Dorsolateral prefrontal cortex (tissue), 122 donors: ENCODE measurements at places on chromosomes 7 and 10.
A peak's percentile ranks its signal among the peaks of the same experiment; 100 is the strongest.

DNA sequence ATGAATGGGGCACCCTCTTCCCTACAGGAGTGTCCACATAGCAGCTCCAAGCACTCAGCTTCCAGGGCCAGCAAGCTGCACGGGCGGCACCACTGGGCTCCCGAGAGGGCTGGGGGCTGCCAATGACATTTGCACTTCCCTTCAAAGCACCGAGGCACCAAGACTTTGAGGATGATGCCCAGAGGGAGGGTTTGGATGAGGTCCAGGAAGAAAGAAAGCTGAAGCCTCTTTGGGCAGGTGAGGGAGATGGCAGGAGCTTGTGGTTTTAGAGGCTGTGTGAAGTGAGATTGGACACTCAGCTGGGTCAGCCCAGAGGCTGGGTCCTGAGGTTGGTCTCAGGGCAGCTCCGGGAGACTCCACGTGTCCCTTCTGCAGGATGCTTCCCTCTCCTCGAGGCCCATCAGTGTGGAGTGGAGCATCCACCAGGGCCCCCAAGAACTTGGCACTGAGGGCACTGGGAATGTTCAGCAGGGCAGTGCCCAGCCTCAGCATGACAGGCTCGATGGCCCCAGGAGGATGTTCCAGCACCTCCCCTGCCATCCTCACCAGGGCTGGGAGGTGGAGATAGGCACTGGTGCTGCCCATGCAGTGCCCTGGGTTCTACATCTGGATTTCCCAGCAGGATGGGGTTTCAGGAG, 54.9 kb upstream of the IGFBP3 start:
- no peak for DNase-seq

DNA sequence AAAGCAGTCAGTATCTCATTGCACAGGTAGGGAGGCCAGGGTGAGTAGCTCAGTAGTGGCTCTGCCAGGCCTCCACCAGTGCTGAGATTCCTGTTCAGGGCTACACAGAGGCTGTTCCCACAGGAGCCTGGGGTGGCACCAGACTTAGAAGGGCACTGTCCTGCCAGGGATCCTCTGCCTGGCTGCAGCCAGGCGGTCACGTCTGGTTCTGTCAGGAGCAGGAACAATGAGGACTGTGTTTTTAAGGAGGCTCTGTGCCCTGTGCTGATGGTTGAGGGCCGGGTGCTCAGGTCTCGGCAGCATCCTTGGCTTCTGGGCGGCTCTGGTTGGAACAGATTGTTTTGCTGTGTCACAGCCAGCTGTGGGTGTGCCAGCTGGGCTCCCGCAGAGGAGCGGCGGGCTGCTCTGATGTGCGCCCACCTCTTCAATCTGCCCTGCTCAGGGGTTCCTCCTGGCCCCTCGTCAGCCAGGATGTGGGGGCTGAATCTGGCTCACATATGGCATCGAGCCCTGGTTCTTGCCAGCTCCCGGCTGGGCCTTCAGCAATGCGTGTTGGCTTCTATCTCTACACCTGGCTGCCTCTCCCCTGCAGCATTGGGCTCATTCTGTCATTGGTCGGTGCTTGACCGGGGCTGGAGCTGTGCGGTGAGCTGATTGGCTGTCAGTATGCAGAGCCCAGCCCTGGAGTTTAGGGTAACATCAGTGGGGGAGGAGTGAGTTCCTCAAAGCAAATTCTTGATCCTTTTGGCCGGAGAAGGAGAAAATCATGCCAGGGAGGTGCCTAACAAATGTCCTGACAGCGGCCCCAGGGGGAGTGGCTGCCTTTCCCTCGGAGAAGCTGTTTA, 41.2 kb downstream of the TACR2 start:
- peak; percentile 83 for DNase-seq

- DNase-seq = no peak
Measured at GRCh38 chr7:77958436-77958835, 159.9 kb downstream of the PHTF2 start.

GRCh38 chr10:58943256-58943890, 233.1 kb upstream of the PHYHIPL start:
- DNase-seq = no peak

DNA sequence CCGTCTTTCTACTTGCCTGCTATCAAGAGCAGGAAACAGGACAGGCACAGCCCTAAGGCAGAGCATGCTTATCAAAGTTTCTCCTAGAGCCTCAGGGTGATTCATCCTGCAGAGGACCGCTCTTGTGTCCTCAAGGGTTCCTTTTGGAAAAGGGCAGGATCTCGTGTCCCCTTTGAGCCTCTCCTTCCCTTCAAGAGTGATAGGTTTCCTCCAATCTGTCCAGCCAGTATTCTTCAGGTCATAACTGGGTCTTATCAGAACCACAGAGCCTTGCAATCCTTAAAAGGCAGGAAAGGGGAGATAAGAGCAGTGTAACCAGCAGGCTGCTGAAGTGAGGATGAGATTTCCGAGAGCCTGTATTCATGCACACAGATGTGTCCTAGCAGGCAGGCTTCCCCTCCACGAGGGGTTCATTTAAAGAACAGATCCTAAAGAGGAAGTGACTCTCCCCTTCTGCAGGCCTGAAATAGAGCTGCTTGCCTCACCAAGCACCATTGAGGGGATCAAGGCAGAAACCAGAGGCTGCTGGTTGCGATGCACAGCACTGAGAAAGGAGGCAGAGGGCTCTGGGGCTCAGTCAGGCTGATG, 90.5 kb upstream of the SVIL start:
- no peak for DNase-seq

GRCh38 chr10:121307411-121307980, 290.7 kb downstream of the FGFR2 start:
- DNase-seq = no peak

GRCh38 chr7:90165724-90166123, 11.5 kb downstream of the STEAP1 start:
- DNase-seq = no peak
